Hematopoietic multipotent progenitor cell treated with erythropoietin and hydrocortisone succinate and interleukin-3 and kit ligand, for 8 days (in vitro differentiated cells): ENCODE measurements at places on chromosomes 11 and 22.

- no peak for DNase-seq
Measured at GRCh38 chr11:94472916-94473799, 20.5 kb downstream of the MRE11 start.

- no peak for DNase-seq
Measured at GRCh38 chr11:59078435-59078834, 7.7 kb upstream of the GLYATL1B start.

GRCh38 chr11:130165601-130166456 lies 6.2 kb downstream of the ST14 start:
- DNase-seq = no peak

GRCh38 chr11:19441752-19442553 lies 201.2 kb upstream of the E2F8 start:
- DNase-seq = peak; percentile 79

DNA sequence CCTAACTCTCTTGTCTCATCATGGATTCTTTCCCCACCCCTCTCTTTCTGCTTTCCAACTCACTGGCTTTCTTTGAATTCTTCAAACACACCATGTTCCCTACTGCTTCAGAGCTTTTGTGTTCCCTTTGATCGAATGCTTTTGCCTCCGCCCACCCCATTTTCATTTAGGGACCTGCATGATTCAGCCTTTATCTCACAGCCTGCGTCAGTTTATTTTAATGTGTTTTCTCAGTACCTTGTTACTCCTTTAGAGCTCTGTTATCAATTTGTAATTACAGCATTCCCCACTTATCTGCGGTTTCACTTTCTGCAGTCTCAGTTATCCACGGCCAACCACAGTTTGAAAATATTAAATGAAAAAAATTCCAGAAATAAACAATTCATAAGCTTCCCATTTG lies 451.3 kb downstream of the METTL15 start:
- no peak for DNase-seq

- DNase-seq = no peak
Measured at GRCh38 chr11:40986320-40986719, 473.1 kb downstream of the LRRC4C start.

DNA sequence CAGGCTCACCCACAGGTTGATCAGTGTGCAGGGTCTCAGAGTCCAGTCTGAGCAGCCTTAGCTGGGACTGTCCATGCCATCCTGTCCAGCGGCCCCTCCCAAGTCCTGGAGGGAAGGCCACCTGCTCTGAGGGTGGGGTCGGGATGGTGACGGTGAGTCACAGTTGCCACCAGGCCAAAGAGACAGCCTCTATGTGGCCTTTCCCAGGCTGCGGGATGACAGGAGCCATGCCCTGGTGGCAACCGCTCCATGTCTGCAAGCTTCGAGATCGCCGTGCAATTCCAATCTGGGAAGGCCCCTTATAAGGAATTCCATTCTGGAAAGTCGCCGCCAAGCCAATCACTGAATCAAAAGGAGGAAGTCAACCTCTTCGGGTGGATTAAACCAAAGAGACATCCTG lies 47.5 kb downstream of the RTL6 start:
- DNase-seq = no peak

DNA sequence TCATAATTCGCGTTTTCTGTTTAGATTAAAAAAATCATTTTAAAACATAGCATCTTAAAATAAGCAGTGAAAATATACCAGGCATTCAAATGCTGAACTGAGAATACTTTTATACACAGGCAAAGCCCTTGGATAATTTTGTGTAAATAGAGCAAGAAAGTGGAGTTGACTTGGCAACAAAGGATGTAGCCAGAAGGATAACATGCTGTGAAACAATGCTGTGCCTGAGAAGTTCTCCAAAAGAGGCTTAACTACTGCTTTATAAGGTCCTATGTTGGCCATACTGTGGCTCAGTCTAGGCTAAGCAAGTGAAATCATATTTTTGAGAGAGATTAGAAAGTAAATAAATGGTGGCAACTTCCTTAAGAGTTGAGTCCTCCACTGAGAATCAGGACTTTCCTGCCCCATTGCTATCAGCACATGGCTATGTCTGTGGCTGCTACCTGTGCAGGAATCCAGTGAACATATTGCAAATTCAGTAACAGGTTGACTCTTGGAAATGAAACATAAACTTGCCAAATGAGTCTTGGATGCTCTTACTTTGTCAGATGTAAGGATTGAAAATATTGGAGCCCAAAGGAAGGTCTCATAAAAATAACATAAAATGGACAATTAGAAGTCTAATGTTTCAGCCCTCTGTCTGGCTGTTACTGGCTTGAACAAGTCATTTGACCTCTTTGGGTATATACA lies 448.9 kb downstream of the LRRC4C start:
- DNase-seq = no peak

GRCh38 chr11:129323896-129324502 lies 51.6 kb upstream of the BARX2 start:
- DNase-seq = no peak

GRCh38 chr11:83249445-83249844 lies 36.7 kb downstream of the CCDC90B start:
- DNase-seq = no peak

- DNase-seq = no peak
Measured at GRCh38 chr11:78037056-78037455, 14.0 kb upstream of the KCTD14 start.

DNA sequence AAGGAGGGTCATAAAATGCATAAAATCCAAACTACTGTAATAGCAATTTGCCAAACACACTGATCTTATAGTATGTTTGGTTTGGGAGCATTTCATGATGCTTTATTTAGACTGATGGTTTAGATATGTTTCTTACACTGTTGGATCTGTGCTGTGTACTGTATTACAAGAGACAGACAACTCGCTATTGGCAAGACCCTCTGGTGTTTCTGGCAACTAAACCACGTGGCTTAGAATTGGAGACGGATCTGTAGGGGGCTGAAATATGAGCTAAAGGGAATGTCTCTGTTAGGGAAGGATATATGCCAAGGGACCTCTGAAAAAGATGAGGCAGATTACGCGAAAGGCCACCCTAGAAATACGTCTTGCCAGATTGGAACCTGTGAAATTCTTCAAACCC lies 208.7 kb downstream of the BARX2 start:
- DNase-seq = no peak

GRCh38 chr11:75811485-75811884 lies 3.5 kb upstream of the UVRAG start:
- no peak for DNase-seq

DNA sequence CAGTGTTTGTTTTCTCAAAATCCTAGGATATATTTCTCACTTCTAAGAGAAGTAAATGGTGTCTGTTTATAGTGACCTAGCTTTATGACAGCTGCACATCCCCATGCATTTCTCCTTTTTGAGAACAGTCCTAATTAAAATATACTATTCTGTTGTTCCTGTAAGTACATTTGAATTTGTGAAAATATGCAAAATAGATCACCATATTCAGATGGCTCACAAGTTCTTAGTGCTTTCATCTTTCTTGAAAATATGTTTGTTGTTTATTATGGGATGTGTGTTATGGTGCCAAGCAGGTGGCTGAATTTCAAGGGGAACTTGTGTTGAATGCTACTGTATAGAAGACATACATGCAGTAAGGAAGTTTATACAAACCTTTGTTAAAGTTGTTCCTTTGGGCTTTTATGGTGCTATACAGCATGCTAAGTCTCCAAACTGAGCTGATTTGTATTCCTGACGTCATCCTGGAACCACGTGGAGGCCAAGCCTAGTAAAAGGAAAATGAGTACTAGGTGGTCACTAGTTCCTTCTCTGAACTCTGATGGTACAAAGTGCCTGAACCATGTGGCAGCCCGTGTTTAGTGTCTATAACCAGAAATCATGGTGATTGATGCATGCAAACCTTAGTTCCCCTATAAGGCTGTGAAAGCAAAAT lies 7.8 kb upstream of the VSTM5 start:
- DNase-seq = no peak

GRCh38 chr22:42190274-42190673 lies 59.7 kb upstream of the CYP2D6 start:
- no peak for DNase-seq

DNA sequence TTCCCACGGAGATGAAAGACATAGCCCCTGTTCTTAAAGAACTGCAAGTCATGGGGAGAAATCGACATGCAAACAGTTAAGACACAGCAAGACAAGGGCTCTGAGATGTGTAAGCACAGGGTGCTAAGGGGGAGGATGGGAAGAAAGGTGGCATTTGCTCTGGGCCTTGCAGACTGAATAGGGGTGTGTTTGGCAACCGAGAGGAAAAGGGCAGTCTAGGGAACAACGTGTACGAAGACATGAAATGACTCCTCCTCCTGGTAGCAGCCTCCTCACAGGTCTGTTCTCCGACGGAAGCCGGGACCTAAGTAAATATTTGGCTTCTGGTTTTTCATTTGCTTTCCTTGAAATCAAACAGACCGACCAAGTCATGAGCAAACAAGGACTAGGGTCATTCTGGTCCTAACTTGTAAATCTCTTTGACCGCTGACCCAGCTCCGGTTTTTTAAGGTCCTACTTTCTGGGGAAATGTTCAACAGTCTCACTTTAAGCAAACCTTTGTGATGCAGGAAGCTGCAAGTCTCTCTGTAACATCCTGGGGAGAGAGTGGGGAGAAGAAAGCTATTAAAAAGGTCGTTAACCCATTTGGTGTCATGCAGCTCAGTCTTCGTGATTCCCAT lies 19.7 kb downstream of the NNMT start:
- no peak for DNase-seq

GRCh38 chr22:45903355-45904135 lies 73.4 kb downstream of the WNT7B start:
- no peak for DNase-seq

GRCh38 chr22:49017482-49018329 lies 810.0 kb downstream of the BRD1 start:
- no peak for DNase-seq

- no peak for DNase-seq
Measured at GRCh38 chr11:118838905-118839553, 44.7 kb upstream of the CXCR5 start.

- no peak for DNase-seq
Measured at GRCh38 chr11:112516261-112516660, 255.6 kb upstream of the PLET1 start.

DNA sequence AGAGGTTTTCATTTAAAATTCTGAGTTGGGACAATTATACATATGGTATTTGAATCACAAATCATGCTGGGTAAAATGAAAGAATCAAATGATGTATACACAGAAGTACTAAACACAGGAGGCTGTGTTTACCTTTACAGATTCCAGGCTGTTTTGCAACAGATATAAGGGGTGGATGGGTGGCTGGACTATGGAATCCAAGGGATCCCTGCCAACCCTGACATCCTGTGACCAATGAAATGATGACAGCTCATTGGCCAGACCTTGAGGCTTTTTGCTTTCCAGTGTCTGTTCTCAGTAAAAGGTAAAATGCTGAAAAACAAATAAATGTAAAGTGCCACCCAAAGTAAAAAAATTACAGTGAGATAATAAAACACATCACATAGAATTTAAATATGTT lies 3.3 kb upstream of the DDI1 start:
- DNase-seq = no peak

DNA sequence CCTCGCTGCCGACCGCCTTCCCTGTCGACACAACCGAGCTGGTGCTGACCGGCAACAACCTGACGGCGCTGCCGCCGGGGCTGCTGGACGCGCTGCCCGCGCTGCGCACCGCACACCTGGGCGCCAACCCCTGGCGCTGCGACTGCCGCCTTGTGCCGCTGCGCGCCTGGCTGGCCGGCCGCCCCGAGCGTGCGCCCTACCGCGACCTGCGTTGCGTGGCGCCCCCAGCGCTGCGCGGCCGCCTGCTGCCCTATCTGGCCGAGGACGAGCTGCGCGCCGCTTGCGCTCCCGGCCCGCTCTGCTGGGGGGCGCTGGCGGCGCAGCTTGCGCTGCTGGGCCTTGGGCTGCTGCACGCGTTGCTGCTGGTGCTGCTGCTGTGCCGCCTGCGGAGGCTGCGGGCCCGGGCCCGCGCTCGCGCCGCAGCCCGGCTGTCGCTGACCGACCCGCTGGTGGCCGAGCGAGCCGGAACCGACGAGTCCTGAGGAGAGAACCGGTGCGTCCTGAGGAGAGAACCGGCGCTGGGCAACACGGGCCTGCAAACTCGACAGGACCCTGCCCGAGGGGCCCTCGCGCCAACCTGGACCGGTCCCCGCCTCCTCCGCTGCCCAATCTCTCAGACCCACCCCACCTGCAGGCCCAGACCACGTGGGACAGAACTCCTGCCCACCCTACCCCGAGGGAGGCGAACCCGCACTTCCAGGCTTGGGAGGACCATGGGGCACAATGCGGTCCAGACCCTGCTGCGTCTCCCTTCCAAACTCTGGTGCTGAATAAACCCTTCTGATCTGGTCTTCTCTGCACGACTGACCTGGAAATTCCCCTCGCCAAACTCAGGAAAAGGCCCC lies 866 bp downstream of the GP1BB start:
- peak; percentile 58 for DNase-seq

GRCh38 chr22:24162436-24162835 lies 18.9 kb upstream of the SUSD2 start:
- DNase-seq = no peak

- DNase-seq = no peak
Measured at GRCh38 chr11:109236696-109237095, 185.3 kb upstream of the C11orf87 start.

- DNase-seq = peak; percentile 48
Measured at GRCh38 chr11:22304337-22304961, 33.7 kb upstream of the SLC17A6 start.

DNA sequence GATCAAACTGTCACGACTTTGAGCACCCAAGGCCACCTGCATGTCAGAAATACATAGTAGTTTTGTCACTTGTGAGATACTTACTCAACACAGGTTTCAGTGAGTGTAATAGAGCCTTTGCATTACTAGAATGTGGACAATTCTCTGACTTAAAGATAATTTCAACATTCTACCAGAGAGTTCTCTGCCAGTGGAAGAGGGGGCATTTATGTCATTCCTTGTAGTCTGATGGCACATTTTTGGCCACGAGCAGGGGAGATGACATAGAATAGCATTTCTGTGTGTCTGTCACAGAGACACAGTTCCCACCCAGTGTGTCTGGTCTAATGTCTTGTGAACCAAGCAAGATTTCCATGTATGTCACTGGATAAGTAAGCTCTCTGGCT lies 112.5 kb downstream of the DBX1 start:
- DNase-seq = no peak

DNA sequence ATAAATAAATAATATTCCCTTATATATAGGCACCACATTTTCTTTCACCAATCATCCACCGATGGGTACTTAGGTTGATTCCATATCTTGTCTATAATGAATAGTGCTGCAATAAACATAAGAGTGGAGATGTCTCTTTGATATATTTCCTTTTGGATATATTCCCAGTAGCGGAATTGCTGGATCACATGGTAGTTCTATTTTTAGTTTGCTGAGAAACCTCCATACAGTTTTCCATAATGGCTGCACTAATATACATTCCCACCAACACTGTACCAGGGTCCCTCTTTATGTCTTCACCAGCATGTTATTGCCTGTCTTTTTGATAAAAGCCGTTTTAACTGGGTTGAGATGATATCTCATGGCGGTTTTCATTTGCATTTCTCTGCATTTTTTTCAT lies 23.6 kb downstream of the PAMR1 start:
- no peak for DNase-seq

DNA sequence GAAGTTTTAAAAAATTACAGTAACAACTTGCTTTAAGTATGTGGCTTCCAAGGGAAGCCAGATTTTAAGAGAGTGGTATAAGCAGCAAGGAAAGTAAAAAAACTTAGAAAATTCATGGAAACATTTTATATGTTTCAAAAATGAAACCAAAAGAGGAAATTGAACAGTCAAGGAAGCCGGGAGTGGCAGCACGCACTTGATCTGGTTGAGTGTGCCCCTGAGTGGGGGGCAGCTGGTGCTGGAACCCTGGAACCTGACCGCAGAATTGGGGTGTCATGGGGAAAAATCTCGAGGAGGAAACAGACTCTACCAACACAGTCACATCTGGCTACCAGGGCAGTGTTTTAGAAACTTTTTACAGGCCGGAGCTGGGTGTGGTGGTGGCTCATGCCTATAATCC lies 14.0 kb downstream of the MICALL1 start:
- DNase-seq = no peak
